ENCODE measurements at places on chromosomes 7 and 10.

- no peak for DNase-seq
Observed at GRCh38 chr7:1385809-1386622, 73.3 kb downstream of the MICALL2 start.

DNA sequence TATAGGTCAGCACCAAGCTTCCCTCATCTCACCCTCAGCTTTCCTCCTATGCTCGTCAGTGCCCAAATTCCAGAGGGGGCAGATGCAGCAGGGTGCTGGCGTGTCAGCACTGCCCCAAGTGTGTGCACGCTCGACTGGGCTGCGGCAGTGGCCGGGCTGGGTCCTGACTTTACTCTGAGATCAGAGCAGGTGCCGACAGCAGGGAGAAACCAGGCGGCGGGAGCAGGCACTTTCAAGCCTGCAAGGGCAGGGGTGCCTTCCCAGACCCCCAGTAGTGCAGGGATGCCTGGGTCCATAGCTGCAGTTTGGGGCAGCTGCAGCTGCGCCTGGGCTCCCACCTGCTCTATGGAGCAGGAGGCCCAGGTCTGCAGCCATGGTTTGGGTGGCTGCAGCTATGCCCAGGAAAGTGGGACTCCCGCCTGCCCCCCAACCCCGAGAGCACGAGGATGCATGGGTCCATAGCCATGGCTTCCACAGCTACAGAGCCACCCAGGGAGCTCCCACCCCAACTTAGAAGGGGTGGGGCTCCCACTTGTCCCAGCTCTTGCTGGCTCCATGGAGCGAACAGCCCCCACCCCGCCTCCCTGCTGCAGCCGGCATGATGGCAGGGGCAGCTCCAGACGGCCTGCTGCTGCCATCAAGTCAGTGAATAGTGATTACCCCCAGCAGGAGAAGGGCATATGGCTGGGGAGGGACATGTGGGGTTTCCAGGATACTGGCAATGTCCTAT is 199.2 kb upstream of the KMT2E start:
- no peak for DNase-seq

DNA sequence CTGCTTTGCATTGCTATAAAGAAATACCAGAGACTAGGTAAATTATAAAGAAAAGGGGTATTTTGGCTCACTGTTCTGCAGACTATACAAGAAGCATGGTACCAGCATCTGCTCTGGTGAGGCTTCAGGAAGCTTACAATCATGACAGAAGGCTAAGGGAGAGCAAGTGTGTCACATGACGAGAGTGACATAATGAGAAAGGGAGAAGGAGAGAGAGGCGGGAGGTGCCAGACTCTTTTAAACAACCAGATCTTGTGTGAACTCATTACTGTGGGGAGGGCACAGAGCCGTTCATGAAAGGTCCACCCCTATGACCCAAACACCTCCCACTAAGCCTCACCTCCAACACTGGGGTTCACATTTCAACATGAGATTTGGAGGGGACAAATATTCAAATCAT is 59.0 kb upstream of the WNT16 start:
- DNase-seq = no peak

DNA sequence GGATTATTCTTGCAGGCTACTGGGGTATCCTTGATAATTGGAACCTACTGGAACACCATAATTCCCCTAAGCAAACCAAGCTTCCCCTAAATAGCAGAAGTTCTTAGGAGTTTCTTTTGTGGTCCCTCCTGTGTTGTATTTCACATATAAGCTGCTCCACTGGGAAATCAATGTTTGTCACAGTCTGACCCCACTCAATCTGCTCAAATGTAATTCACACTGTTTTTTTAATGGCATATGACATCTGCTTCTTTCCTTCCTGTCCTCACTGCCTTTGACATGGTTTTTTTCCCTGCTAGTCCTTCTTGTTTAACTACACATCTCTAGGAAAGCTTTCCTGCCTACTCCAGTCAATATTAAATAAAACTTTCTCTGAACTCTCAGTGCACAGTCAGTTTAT is 1.8 kb upstream of the PTPRZ1 start:
- DNase-seq = no peak

DNA sequence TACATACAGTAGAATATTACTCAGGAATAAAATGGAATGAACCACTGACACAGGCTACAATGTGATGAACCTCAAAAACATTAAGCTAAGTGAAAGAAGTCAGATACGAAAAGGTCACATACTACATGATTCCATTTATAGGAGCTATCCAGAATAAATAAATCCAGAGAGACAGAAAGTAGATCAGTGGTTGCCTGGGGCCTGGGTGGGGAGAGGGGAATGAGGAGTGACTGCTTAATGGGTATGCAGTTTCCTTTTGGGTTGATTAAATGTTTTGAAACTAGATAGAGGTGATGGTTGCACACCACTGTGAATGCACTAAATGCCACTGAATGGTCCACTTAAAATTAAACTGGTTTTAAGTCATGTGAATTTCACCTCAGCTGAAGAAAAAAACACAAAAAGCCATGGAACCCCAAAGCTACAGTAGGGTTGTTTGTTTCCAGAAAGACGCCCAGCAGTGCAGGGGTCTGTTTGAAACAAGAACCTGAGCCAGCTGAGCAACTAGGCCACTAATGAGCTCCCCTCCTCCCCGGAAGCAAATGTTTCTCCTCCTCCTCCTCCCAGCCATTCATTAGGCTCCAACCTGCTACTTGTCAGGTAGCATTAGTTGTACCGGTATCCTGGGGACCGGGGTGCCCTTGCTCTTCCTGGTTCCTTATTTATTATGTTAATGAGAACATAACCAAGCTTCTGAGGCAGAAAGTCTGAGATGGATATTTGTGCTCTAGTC is 168.4 kb downstream of the EVX1 start:
- DNase-seq = no peak

GRCh38 chr10:76649723-76650127 is 987.9 kb downstream of the KCNMA1 start:
- no peak for DNase-seq

GRCh38 chr10:125708971-125709503 is 10.5 kb upstream of the EDRF1 start:
- DNase-seq = no peak

Data from activated effector memory CD4-positive, alpha-beta T cell treated with anti-CD3 and anti-CD28 coated beads, Interleukin-2, amount 50 U/mL, for 16 hours (primary cell).